ENCODE measurements at places on chromosomes 1 and 21.

DNA sequence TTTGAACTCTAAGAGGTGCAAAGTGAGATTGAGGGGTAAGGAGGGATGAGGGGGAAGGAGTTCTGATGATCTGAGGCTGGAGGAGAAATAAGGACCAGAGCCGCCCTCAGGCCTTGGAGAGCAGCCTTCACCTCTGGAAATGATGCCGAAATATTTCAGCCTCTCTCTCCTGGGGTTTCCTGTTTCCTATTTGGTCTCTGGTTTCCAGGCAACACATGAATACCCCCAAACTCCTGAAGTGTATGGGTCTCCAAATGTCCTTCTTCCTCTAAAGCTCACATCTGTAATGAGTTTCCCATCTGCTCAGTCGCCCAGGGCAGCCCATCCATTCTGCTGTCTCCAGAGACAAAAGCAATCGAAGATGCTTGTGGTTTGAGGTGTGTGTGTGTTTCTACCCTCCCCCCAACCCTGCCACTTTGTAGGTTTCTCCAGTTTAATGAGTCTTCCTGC, 52.0 kb upstream of the FAM20B start:
- no peak for DNase-seq

- no peak for DNase-seq
Measured at GRCh38 chr1:147664206-147664605, 6.1 kb downstream of the ACP6 start.

- no peak for DNase-seq
Measured at GRCh38 chr1:233796146-233796783, 108.2 kb upstream of the SLC35F3 start.

DNA sequence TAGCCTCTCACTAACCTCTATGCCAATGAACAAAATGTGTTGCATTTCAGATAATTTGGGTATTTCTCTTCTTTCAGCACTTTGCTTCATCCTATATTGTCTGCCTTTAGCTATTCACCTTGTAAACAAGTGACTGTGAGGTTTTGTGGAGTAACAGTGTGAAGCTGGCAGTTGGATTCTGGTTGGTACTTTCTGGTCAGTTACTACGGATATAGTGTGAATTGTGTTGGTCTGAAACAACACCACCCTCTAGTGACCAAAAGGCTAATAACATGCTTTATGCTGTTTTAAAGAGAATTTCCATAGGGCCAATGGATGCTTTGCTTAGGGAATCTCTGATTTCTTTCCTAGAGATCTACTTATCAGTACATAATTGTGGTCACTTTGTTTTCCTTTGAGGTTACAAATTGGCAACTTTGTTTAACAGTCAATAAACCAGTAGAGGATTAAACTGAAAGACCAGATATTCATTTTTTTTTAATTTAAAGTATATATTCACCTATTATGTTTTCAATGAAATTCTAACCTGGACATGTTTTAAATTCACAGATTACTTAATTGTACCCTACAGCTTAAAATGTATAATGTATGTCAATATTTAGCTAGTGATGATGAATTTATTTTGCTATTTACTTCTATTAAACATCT, 2.5 kb upstream of the PTGER3 start:
- DNase-seq: peak; percentile 77

DNA sequence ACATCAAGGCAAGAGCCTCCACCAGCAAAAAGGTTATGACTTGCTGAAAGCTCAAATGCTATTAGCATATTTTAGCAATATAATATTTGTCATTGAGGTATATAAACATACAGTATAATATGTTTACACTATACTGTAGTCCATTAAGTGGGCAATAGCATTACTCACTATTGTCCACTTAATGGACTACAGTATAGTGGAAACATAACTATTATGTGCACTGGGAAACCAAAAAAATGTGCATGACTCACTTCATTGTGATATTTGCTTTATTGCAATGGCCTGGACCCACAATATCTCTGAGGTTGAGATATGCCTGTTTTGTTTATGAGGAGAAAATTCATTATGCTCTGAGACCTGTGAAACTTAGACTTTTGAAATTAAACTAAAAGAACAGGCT, 300.0 kb downstream of the BARHL2 start:
- DNase-seq: peak; percentile 14

GRCh38 chr1:82390627-82391026, 589.9 kb downstream of the ADGRL2 start:
- no peak for DNase-seq

GRCh38 chr1:97761637-97762036, 159.2 kb downstream of the DPYD start:
- DNase-seq: no peak

GRCh38 chr1:47781171-47781959, 215.8 kb downstream of the TRABD2B start:
- DNase-seq: no peak

- DNase-seq: no peak
Measured at GRCh38 chr1:209260136-209260535, 323.4 kb upstream of the CAMK1G start.

DNA sequence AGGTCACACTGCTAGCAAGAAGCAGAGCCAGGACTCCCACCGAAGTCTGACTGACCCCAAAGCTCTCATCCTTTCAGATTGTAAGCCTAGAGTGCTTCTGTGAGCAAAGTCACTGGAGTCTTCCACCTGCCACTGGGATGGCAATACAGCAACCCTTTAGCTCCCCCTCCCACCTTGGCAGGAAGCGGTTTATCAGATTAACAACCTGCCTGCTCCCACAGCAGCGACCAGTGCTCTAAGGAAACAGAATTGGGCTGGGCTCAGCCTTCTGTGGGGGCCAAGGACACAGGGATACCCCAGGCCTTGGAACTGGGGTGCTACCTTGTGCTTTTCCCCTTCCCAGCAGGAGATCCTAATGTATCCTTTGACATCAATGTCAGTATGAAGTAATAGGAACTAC, 76.0 kb downstream of the GFI1 start:
- DNase-seq: no peak

DNA sequence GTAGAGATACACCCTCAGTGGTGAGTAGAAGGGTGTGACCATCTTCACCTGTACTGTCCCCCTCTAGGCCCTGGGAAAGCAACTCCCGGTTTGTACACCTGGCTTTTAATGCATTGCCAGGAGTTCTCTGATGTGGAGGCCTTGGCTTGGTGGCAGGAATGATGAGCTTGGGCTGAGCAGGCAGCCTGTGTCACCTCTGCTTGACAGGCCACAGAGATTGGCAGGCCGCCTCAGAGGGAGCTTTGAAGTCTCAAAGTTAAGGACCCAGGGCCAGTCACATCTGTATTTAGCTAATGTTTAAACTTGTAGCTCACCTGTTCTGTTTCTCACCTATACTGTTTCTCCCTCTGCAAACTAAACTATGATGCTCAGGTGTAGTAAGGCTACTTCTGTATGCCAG, 28.5 kb downstream of the HUNK start:
- DNase-seq: no peak

- peak; percentile 51 for DNase-seq
Measured at GRCh38 chr1:6445062-6445763, 20.6 kb downstream of the ESPN start.

DNA sequence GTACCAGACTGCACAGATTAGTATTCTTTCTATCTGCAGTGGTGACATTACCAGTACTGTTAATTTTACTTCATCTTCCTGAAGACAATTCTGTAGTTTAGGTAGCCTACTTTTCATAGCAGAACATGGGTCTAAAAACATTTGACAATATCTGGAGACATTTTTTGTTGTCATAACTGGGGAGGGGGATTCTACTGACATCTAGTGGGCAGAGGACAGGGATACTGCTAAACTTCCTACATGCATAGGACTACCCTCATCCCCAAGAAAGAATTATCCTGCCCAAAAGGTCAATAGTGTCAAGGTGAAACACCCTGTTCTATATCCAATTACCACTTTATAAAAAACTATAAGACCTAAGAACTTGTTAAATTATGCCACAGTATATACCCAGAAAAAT, 3.4 kb upstream of the ARHGAP29 start:
- no peak for DNase-seq

DNA sequence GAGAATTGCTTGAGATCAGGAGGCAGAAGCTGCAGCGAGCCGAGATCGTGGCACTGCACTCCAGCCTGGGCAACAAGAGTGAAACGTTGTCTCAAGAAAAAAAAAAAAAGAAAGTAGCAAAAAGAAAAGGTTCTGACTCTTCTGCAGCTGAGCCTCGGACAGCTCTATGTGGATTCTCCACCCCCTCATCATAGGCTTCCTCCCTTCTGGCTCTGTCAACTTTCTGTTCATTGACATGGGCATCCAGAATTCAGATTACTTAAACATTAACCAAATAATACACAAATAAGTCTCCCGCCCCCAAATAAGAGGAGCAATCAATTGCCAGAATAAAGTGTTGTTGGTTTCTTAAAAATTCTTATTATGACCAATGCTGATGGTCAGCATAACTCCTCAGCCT, 10.0 kb downstream of the SUSD4 start:
- no peak for DNase-seq

DNA sequence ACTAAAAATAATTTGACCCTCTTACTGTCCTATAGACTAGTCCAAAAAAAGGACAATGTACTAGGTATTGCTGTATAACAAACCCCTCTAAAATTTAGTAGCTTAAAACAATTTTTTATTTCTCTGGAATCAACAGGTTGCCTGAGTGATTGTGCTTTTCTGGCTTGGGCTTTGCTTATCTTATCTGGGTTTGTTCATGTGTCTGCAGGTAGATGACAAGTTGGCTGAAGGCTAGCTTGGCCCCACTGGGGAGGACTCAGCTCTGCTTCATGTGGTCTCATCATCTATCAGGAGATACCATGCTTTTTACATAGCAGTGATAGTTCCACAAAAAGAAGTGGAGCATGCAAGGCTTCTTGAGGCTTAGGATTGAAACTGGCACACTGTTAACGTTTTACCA, 114.2 kb downstream of the MAN1A2 start:
- DNase-seq: no peak

DNA sequence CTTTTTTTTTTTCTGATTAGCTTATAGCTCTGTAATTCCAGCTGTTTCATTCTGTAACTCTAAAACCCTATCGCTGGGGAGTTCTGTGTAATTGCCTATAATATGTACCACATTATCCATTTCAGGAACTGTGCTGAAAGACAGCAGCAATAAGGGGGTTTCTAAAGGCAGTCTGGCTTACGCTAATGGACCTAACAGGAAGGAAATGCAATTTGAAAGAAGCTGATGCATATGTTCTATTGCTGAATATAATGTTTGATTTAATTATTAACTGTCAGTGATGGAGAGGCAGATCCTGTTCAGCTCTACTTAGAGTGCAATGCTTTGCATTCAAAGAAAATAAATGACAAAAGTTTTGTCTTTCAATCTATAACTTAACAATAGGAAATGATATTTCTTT, 209.4 kb upstream of the SNX7 start:
- no peak for DNase-seq

DNA sequence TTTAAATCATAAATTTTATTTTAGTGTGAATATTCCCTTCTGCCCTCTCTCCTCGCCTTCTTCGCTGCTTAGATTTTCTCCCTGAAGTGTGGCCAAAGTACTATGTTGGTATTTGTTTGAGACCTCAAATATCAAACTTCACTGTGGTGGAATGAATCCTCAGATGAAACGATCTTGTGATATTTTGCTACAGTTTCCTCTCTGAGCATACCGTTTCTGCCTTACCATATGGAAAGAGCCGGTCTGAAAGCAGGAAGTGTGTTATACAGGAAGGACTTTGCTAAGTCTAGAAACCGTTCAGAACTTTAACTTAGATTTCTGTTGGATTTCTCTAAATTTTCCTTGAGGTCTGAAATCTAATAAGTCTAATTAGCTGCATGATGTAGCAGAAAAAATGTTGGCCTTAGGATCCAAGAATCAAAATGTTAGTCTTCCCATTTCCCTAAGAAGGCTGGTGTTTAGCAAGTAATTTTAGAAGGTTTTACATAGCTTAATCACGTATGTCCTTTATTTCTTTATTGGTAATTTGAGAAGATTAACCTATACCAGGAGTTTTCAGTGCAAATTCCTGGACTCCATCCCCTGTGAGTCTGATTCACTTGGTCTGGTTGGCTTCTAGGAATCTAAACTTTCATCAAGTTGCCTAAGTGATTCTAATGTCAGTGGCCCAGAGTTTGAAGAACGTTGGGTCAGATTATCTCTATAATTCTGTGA, 30.7 kb downstream of the SDCCAG8 start:
- DNase-seq: no peak

- peak; percentile 94 for DNase-seq
Measured at GRCh38 chr1:172746091-172746949, 87.4 kb downstream of the FASLG start.

DNA sequence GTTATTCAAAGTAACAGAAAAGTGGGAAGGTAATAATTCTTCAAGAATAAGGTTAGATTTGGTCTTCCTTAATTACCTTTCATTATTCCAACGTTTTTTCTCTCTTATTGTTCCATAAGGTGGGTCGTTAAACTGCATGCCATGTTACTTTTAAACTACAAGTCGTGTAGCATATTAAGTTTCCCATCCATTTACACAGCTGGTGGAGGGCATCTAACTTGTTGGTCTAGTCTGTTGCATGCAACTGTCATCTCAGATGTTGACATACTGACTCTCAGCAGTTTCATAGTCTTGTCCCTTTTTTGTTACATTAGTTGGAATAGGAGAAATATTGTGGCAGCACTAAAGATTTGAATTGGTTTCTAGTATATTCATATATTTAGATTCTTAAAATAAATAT, 54.6 kb upstream of the BMP8A start:
- no peak for DNase-seq

DNA sequence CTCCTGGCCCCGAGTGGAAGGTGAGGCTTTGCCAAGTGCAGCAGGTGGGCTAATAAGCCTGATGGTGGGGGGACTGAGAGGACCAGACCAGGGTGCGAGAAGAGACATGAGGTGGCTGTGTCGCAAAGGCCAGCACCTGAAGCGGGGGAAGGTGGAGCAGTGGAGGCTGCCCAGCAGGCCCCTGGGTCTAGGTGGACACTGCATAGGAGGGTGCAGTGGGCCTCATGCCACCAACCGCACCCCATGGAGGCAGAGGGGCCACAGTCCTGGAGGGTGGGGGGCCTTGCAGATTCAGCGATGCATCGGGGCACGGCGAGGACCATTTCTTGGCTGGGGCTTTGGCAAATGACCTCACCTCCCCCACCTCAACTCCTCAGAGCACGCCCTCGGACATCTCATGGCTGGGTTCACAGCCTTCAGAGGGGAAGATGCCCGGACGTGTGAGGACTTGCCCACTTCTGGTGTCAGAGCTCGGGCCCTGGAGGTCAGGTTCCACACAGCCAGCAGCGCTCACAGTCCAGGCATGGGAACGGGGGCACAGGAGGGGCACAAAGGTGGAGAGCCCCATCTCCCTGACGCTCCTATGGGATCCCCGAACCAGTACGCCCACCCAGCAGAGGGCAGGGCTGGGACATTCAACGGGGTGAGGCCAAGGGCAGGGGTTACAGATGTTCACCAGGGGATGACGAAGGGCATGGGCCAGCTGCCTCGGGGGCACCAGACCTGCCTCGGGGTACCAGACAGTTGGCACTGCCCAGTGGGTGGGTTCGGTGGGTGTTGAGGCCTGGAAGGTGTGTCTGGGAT, 35.4 kb downstream of the UBE2G2 start:
- DNase-seq: peak; percentile 30

GRCh38 chr1:5245348-5245747, 590.9 kb downstream of the AJAP1 start:
- DNase-seq: no peak

Measured in epithelial cell of esophagus (primary cell).